ENCODE measurements at places on chromosomes 4 and X. TPM values are rescaled to one million over a fixed set of nuclear protein-coding genes. Genes with fewer than 3 reads are reported as not detected.

DNA sequence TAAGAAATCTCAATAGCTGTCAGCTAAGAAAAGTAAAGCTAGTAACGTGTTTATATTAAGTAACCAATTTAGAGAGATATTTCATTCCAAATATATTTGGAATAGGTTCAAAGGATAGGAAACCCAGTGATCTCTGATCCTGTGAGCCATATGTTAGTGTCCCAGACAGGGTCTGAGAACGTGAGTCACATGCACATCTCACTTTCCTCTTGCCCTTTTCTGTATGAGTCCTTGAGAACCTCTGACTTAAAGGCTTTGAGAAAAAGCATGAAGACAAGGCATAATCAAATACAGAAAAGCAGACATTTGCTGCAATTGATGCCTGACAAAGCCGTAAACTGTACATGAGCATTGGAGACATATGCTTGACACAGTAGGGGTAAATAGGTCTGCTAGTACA, 655.1 kb upstream of the ADGRL3 start:
- H3K4me1 ChIP-seq = no peaks in the 10 kb centered on the region
- DNase-seq = no peak
- H3K36me3 ChIP-seq = no peaks in the 10 kb centered on the region
- H3K27ac ChIP-seq = no peak overlapping the region

DNA sequence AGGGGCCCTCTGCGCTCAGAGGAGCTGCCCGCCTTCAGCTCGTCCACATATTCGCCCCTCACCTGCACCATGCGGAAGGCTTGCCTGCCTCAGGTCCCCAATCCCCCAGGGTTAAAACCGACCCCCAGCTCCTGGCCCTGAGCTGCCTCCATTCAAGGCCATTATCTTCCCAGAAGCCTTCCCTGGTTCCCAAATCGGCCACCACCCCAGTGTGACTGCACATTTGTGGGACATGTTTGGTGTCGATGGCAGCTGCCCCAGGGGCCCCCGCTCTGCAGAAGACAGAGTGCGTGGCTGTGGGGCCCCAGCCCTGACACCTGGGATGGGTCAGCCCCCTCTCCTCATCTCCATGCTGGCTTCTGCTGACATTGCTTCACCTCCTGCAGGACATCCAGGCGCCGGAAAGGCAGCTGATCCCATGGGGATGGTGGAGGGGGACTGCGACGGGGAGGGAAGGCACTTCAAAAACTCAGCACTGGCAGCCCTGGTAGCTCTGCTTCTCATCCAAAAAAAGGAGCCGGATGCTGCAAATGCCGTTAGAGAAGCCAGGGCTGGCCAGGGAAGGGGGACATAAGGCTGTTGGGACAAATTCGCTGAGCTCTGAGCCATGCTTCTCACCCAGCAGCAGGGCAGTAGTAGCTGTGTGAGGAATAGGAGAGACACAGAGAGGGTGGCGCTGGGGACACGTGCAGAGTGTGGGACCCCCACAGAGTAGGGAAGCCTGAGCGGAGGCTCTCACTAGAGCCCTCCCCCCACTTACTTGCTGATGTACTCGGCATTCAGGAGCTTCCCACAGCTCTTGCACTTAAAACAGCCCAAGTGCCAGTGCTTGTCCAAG, 78.5 kb downstream of the ABLIM2 start:
- H3K36me3 ChIP-seq = no peaks in the 10 kb centered on the region
- no peaks in the 10 kb centered on the region for H3K4me1 ChIP-seq
- no peak overlapping the region for H3K4me3 ChIP-seq
- no peaks in the 10 kb centered on the region for H3K27me3 ChIP-seq
- no peak overlapping the region for H3K27ac ChIP-seq

DNA sequence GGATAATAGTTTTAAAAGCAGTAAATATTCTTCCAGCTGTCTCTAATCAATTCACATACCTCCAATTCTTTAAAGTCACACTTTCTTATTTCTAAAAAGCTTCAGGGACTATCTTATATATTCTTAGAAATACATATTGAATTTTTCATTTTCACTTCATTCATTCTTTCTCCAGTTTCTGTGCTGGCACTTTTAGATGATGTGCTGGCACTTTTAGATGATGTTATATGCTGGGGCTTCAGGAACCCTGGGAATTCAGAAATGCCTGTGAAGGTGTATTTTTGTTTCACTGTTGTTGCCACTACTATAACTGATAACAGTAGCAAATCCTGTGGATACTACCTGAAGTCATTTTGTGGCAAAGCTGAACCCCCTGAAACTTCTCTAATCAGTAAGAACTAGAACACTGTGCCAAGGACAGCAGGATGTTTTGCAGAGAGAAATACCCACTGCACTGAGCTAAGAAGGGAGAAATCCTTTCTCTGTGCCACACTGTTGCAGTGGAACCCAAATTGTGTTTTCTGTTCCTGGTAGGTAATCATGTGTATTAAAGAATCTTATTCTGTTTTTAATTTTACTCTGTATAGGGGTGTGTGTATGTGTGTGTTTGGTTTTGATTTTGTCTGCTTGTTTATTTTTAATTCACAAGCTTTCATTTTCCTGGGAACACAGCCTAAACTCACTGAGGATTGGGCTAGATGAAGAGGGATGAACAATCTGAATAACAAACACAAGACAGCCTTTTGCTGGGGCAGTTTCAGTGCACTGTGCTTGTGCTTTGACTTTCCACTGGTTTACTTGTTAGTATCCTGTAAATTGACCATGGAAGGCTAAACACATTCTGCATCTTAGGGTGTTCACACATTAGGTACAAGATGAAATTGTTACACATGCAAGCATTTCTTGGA, 898.3 kb downstream of the CCSER1 start:
- H3K4me1 ChIP-seq = no peaks in the 10 kb centered on the region
- no peaks in the 10 kb centered on the region for H3K27me3 ChIP-seq
- no peak for DNase-seq
- H3K36me3 ChIP-seq = no peaks in the 10 kb centered on the region
- H3K4me3 ChIP-seq = no peak overlapping the region
- no peak overlapping the region for H3K27ac ChIP-seq

DNA sequence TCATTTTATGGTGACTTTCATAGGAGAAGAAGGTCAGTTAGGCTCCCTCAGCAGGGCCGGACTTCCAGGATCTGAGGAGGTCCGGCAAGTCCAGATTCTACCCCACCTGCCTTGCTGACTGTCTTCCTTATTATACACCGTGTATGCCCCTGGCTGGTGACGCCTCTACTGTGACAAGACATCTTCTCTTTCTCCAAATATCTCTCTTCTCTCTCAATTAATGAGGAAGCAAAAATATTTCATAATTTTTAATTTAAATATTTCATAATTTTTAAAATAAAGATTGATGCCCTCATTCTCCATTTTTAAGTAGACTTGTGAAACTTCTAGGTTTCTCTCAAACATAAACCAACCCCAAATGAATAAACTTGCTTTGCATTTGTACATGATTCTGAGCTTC, 202.5 kb downstream of the NSUN7 start:
- no peak overlapping the region for H3K4me3 ChIP-seq
- DNase-seq = no peak
- no peaks in the 10 kb centered on the region for H3K4me1 ChIP-seq
- no peak overlapping the region for H3K27ac ChIP-seq
- H3K27me3 ChIP-seq = no peaks in the 10 kb centered on the region

DNA sequence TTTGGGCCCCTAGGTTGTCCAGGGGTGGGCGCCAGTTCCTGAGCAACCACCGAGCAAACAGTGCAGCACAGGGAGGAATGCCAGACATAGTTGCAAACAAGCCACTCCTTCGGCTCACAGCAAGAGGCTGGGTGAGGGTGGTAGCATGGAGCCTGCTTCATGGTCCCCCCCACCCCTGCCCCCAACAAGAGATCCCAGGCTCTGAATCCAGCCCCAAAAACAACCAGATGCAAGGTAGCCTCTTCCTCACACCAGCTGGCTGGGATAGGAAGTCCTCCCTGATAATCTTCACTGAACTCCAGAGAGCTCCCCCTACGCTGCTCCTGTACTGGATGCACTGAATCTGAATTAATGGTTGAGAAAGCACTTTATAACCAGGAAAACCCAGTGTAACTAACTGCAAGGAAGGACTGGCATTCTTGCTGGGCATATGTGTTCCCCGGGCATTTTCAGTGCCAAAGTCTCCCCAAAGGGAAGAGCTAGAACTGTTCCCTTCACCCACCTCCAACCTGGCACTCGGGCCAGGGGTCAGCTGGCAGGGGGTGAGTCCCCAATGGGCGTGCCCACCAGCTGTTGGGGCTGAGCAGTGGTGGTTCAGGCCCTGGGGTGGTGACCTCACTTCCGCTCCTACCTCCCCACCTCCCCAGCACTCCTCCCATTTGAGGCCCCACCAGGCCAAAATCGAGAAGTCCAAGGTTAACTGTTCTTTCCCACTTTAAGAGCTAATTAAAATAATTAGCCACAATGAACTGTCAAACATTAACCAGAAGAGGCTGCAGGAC, 1.5 kb downstream of the ELF4 start:
- H3K4me1 ChIP-seq = no peaks in the 10 kb centered on the region
- H3K4me3 ChIP-seq = no peak overlapping the region
- no peaks in the 10 kb centered on the region for H3K27me3 ChIP-seq
- no peak for DNase-seq
- no peaks in the 10 kb centered on the region for H3K36me3 ChIP-seq
- H3K27ac ChIP-seq = no peak overlapping the region

- no peak overlapping the region for H3K27ac ChIP-seq
- H3K36me3 ChIP-seq = no peaks in the 10 kb centered on the region
- H3K4me3 ChIP-seq = no peak overlapping the region
Measured at GRCh38 chr4:175705407-175705806, 106.7 kb downstream of the GPM6A start.

DNA sequence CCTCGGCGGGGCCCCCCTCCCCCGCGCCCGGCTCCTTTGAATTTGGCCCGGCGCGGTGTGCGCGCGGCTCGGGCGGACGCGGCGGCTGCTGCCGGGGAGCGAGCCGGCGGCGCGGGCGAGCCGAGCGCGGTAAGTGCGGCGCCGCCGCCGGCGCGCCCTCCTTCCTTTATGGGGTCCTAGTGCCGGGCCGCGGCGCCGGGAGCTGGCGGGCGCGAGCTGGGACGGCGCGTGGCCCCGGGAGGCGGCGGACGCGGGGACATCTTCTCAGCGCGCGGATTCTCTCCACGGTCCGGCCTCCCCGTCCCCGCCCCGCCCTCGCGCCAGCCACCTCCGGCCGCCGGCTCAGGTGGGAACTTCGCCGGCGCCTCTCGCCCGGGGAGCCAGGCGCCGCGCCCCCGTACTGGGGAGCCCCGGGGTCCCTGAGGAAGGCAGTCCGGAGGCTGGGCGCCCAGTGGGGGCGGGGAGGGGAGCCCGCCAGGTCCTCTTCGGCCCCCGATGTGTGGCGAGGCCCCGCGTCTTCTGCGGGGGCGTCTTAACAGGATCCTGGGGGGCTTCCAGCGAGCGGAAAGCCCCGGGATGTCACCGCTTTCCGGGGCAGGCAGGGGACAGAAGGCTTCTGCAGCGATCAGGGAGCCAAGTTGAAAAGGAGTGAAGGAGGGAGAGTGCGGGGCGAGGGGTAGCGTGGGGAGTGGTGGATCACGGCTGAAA, 98.4 kb upstream of the TENM3 start:
- no peaks in the 10 kb centered on the region for H3K36me3 ChIP-seq
- H3K4me1 ChIP-seq = peaks cover 3% of the 10 kb centered on the region
- H3K4me3 ChIP-seq = peak overlapping the region; percentile 62
- H3K27ac ChIP-seq = no peak overlapping the region
- DNase-seq = no peak

DNA sequence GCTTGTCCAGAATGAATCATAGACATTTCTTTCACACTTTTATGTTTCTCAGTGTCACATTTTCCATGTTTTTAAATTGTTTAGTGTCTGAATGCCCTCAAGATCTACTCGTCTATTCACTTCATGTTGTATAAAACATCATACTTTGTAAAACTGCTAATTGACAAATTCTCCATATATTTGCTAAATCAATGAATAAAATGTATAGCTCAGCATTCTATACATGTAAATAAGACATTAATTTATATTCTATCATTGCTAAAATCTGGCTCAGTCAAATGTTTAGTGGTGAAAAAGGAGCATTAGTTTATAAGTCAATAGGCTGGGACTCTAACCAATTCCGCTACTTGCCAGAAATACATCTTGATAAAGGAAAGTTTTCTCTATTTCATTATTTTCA, 379.6 kb downstream of the NAF1 start:
- H3K36me3 ChIP-seq = no peaks in the 10 kb centered on the region
- no peaks in the 10 kb centered on the region for H3K4me1 ChIP-seq
- DNase-seq = no peak
- H3K27ac ChIP-seq = no peak overlapping the region
- no peak overlapping the region for H3K4me3 ChIP-seq
- no peaks in the 10 kb centered on the region for H3K27me3 ChIP-seq

GRCh38 chr4:104973708-104974107, 173.0 kb upstream of the TET2 start:
- no peak overlapping the region for H3K4me3 ChIP-seq
- H3K36me3 ChIP-seq = no peaks in the 10 kb centered on the region
- no peaks in the 10 kb centered on the region for H3K27me3 ChIP-seq
- H3K4me1 ChIP-seq = no peaks in the 10 kb centered on the region
- no peak for DNase-seq

GRCh38 chr4:82276332-82276640, 97.5 kb downstream of the HNRNPD start:
- no peaks in the 10 kb centered on the region for H3K27me3 ChIP-seq
- H3K4me1 ChIP-seq = no peaks in the 10 kb centered on the region
- no peak overlapping the region for H3K4me3 ChIP-seq
- H3K36me3 ChIP-seq = no peaks in the 10 kb centered on the region

- no peak overlapping the region for H3K27ac ChIP-seq
- H3K36me3 ChIP-seq = no peaks in the 10 kb centered on the region
- H3K27me3 ChIP-seq = no peaks in the 10 kb centered on the region
- H3K4me3 ChIP-seq = no peak overlapping the region
- DNase-seq = no peak
Measured at GRCh38 chr4:187171706-187172339, 448.2 kb upstream of the FAT1 start.

GRCh38 chr4:17476853-17477252, 35.0 kb downstream of the QDPR start:
- no peaks in the 10 kb centered on the region for H3K4me1 ChIP-seq
- no peak for DNase-seq
- no peak overlapping the region for H3K27ac ChIP-seq
- H3K27me3 ChIP-seq = no peaks in the 10 kb centered on the region

GRCh38 chr4:30866907-30867306, 146.7 kb downstream of the PCDH7 start:
- H3K4me3 ChIP-seq = no peak overlapping the region
- H3K27me3 ChIP-seq = no peaks in the 10 kb centered on the region
- H3K4me1 ChIP-seq = no peaks in the 10 kb centered on the region
- DNase-seq = no peak

DNA sequence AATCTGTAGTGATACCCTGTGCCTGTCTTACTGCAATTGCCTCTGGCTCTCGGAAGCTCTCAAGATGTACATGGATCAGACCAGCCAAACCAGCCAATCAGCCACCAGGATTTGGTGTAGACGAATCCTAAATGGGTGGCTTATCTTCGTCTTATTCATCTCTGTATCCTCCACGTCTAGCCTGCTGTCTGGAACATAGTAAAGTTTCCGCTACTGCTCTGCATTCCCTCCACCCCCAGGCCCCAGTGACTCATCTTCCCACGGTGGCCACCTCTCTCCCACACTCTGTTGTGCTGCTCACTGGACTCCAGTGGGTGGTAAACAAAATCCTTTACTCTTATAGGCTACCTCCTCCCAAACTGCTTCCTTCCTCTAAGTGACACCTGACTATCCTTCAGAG, 37.8 kb downstream of the SEPTIN6 start:
- H3K36me3 ChIP-seq = no peaks in the 10 kb centered on the region
- no peaks in the 10 kb centered on the region for H3K4me1 ChIP-seq
- no peak for DNase-seq
- H3K27ac ChIP-seq = no peak overlapping the region
- no peak overlapping the region for H3K4me3 ChIP-seq

The IL2RG gene
- 0.98 TPM for total RNA-seq

The SORBS2 gene
- 245 TPM for total RNA-seq

The USP51 gene
- 1.5 TPM for total RNA-seq

The BMPR1B gene
- total RNA-seq = 2.4 TPM

The SYN1 gene
- total RNA-seq = 2.4 TPM
